ENCODE measurements at places on chromosomes 2 and 18. TPM values are rescaled to one million over a fixed set of nuclear protein-coding genes. Genes with fewer than 3 reads are reported as not detected.

GRCh38 chr2:44894058-44894457 is 47.4 kb upstream of the SIX3 start:
- H3K4me1 ChIP-seq: no peaks in the 10 kb centered on the region
- H3K27me3 ChIP-seq: peaks cover 2% of the 10 kb centered on the region
- DNase-seq: no peak

DNA sequence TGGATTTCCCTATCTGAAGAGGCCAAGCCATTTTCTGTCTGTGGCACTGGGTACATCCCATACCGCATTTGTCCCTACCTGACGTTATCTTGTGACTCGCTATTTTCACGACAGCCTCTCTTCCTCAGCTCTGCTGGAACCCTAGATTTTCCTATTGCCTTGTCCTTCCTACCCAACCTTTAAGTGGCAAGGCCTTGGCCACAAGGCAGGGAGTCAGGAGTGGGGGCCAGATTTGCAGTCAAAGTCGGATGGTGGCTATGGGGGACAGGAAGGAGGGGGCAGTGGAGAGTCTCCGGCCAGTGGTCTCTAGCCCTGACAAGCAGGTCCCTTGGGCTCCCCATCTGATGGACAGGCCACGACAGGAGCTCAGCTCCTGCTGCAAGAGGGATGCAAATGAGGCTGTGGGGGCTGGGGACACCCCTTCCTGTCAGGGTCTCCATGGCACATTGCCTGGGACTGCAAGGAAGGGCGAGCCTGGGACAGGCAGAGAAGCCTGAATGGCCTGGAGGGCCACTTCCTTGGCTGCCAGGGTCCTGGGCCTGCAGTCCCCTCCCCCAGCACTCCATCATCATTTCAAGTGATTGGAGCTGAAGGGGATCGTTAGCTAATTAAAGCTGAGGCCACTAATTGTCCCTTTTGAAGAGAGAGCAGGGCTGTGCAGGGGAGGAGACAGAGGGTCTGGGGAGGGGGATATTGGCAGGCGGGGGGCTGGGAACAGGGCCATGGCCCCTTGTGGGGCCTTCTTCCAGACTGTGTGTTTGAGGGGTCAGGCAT is 6.3 kb upstream of the ECEL1 start:
- no peaks in the 10 kb centered on the region for H3K4me1 ChIP-seq
- no peaks in the 10 kb centered on the region for H3K36me3 ChIP-seq
- H3K27me3 ChIP-seq: peaks cover 11% of the 10 kb centered on the region
- no peak overlapping the region for H3K27ac ChIP-seq

DNA sequence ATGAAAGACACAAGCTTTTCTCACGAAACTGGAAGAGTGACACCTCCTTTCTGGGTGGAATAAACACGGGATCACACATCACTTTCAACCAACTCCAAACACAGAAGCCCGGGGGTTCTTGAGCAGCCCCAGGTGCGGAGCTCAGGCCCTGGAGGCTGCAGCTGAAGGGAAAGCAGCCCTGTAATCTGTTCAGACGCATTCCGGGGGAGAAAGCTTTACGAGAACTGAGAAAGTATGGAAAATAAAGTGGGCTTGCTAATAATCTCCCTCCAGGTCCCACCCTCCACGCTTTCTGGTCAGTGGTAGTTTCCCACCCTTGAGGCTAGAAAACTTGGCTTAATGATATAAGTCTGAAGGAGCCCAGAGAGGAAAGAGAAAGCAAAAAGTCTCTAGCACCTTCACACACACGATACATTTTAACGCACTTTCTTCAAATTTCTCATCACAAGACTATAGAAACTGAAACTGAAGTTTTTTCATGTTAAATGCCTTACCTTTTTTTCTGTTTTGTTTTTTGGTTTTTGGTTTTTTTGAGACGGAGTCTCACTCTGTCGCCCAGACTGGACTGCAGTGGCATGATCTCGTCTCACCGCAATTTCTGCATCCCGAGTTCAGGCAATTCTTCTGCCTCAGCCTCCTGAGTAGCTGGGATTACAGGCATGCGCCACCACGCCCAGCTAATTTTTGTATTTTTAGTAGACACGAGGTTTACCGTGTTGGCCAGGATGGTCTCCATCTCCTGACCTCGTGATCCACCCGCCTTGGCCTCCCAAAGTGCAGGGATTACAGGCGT is 141.3 kb downstream of the AFF3 start:
- H3K27me3 ChIP-seq: no peaks in the 10 kb centered on the region
- no peak for DNase-seq
- H3K4me3 ChIP-seq: no peak overlapping the region
- H3K36me3 ChIP-seq: no peaks in the 10 kb centered on the region
- H3K27ac ChIP-seq: no peak overlapping the region

DNA sequence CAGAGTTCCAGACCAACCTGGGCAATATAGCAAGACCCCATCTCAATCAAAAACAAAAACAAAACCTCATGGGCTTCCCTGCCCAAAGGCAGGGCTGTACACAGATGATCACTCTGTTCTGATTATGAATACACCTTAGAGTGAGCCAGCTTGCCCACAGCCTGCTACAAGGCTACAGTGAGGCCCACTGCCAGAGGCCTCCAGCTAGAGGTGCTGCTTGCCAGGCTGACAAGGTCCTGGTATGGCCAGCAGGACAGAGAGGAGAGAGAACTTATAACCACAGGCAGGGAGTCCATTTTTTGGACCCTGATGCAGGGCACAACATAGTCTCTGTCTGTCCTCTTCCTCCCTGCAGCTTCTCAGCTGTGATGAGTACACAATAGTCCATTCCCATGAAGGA is 41.5 kb downstream of the KANSL3 start:
- peaks cover 50% of the 10 kb centered on the region for H3K36me3 ChIP-seq
- no peak overlapping the region for H3K4me3 ChIP-seq
- no peaks in the 10 kb centered on the region for H3K27me3 ChIP-seq
- H3K27ac ChIP-seq: no peak overlapping the region

DNA sequence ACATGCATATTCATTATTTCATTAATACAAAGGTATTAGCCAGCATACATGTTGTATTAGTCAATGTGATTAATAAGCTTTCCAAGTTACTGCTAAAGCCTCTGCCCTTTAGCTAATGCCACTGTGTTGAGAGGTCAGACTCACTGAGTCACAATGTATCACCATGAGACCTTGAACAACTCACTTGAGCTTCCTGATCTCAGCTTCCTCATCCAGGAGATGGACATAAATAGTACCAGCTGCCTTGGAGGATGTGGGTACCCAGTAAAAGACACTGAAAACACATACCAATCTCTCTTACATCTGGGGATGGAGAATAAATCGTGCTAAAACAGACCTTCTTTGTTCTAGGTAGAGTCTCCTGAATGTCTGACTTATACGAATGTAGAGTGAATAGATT is 224.6 kb downstream of the EPHA4 start:
- DNase-seq: no peak
- H3K4me1 ChIP-seq: no peaks in the 10 kb centered on the region
- no peak overlapping the region for H3K4me3 ChIP-seq
- no peaks in the 10 kb centered on the region for H3K27me3 ChIP-seq

DNA sequence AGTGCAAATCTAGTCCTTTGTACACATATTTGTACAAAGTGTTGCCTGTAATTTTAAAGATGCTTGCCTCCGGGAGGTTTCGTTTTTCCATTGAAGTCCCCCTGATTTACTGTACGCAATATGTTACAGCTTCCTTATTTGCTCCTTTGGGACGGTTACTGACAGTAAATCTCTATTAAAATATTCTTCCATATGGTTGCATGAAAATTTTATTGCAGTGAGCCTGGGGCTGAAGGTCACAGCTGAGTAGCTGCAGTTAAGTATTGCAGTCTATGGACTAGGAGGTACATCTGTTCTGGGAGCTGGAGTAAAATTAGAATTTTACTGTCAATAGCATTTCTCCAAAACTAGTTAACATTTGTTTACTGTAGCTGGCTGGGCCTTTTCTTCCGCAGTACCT is 119.2 kb downstream of the ETAA1 start:
- H3K4me3 ChIP-seq: no peak overlapping the region
- H3K27ac ChIP-seq: no peak overlapping the region

DNA sequence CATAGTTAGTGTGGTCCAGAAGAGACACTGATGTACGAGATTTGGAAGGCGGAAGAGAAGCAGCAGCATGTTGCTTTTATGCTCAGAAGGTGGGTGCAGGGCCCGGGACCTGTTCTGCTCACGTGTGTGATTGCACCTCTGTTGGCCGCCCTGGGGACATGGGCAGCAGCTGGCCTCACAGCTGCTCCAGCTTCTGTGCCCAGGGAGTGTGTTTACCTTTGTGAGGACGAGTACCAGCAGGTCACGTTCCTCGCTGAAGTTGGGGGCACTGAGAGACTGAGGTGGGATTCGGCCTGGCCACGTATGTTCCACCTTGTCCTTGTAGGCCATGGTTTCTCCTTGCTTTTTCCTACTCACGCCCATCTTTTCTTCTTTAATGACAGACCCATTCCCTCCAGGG is 86.3 kb downstream of the PMAIP1 start:
- H3K4me3 ChIP-seq: no peak overlapping the region
- H3K27me3 ChIP-seq: no peaks in the 10 kb centered on the region
- no peak for DNase-seq
- H3K4me1 ChIP-seq: no peaks in the 10 kb centered on the region

GRCh38 chr2:61018318-61018755 is 282 bp upstream of the PUS10 start:
- peak overlapping the region; percentile 100 for H3K4me3 ChIP-seq
- H3K36me3 ChIP-seq: peaks cover 26% of the 10 kb centered on the region
- peak overlapping the region; percentile 98 for H3K27ac ChIP-seq

DNA sequence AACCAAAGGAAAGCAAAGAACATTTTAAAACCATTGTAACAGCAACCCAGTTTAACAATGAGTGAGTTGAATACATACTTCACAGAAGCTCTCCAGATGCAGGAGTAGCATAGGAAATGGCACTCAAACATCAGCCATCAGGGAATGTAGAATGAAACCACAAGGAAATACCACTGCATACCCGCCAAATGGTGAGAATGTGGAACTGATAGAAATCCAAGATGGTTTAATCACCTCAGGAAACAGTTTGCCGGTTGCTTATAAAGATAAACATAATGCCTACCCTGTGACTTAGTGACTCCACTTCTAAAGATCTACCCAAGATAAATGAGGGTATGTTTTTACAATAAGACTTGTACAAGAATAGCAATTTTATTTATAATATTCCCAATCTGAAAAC is 132.0 kb downstream of the GALNT1 start:
- H3K4me1 ChIP-seq: peaks cover 50% of the 10 kb centered on the region
- H3K27ac ChIP-seq: peak overlapping the region; percentile 96
- H3K36me3 ChIP-seq: peaks cover 53% of the 10 kb centered on the region

DNA sequence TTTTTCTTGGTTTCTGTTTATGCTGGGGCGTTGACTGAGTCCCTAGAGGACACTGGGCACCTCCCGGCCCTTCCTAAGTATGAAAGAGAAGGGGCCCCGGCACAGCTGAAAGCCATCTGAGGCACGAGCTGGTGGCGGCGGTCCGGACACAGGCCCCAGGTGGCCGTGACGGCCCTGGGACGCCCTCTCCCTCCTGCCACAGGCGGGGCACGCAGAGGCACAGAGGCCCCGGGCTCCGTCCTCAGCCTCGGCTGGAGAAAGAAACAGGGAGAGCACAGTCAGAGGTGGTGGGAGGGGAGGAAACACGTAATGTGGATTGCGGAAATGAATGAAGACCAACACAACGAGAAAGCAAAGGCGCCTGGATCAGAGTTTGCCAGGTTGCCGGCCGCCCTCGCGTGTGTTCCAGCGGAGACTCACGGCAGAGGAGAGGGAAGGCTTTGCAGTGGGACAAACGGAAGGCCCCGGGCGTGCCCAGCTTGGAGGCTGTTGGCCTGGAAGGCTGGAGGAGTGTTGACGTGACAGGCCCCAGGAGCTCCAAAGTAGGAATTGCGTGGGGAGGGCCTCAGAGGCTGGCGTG is 119.1 kb downstream of the PTGR3 start:
- H3K27ac ChIP-seq: no peak overlapping the region
- peaks cover 4% of the 10 kb centered on the region for H3K36me3 ChIP-seq
- no peak for DNase-seq
- peaks cover 6% of the 10 kb centered on the region for H3K27me3 ChIP-seq

GRCh38 chr18:54220406-54220805 is 4.1 kb downstream of the MBD2 start:
- peaks cover 15% of the 10 kb centered on the region for H3K4me1 ChIP-seq
- H3K4me3 ChIP-seq: no peak overlapping the region
- H3K36me3 ChIP-seq: no peaks in the 10 kb centered on the region
- no peak for DNase-seq

- peaks cover 18% of the 10 kb centered on the region for H3K4me1 ChIP-seq
- H3K36me3 ChIP-seq: no peaks in the 10 kb centered on the region
These were observed 74.0 kb upstream of the PELI1 start for GRCh38 chr2:64218137-64218802.

- no peak for DNase-seq
- peaks cover 8% of the 10 kb centered on the region for H3K4me1 ChIP-seq
- H3K27ac ChIP-seq: no peak overlapping the region
- no peak overlapping the region for H3K4me3 ChIP-seq
- peaks cover 1% of the 10 kb centered on the region for H3K27me3 ChIP-seq
- H3K36me3 ChIP-seq: peaks cover 35% of the 10 kb centered on the region
These were observed 99.1 kb downstream of the PRPF40A start for GRCh38 chr2:152618193-152618564.

- H3K4me3 ChIP-seq: no peak overlapping the region
- no peak overlapping the region for H3K27ac ChIP-seq
- H3K4me1 ChIP-seq: peaks cover 10% of the 10 kb centered on the region
- DNase-seq: no peak
- H3K36me3 ChIP-seq: no peaks in the 10 kb centered on the region
- no peaks in the 10 kb centered on the region for H3K27me3 ChIP-seq
These were observed 2.8 kb downstream of the INSIG2 start for GRCh38 chr2:118091140-118091478.

ATG4B gene
- total RNA-seq: 124 TPM

- H3K27me3 ChIP-seq: peaks cover 9% of the 10 kb centered on the region
- H3K36me3 ChIP-seq: no peaks in the 10 kb centered on the region
- peak; percentile 16 for DNase-seq
- peak overlapping the region; percentile 98 for H3K4me3 ChIP-seq
- H3K27ac ChIP-seq: peak overlapping the region; percentile 92
- peaks cover 18% of the 10 kb centered on the region for H3K4me1 ChIP-seq
These were observed 669 bp upstream of the PIKFYVE start for GRCh38 chr2:208265371-208265800.

ICA1L gene
- total RNA-seq: 4.1 TPM

TYW5 gene
- 8.3 TPM for total RNA-seq

PRKAG3 gene
- total RNA-seq: not detected

ADRA2B gene
- total RNA-seq: 0.46 TPM

DNA sequence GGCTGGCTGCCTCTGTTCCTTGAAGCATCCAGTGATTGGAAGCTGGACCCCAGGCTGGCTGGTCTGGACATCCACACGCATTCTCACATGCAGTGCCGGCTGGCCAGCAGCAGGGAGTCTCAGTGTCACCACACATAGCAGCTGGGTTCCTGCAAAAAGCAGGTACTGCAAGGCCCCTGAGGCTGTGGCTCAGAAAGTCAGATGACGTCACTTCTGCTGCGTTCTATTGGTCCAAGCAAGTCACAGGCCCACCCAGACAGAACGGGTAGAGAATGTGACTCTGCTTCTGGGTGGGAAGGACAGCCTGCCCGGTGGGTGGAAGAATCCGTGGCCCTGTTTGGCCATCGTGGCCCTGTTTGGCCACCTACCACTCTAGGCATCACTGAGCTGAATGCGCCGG is 51.3 kb upstream of the SPP2 start:
- peaks cover 1% of the 10 kb centered on the region for H3K27me3 ChIP-seq
- DNase-seq: no peak
- no peak overlapping the region for H3K27ac ChIP-seq
- H3K4me1 ChIP-seq: no peaks in the 10 kb centered on the region
- no peak overlapping the region for H3K4me3 ChIP-seq

STON1 gene
- 3.1 TPM for total RNA-seq

All from endothelial cell (in vitro differentiated cells).